ENCODE measurements at places on chromosomes 2 and 18.

GRCh38 chr18:10234912-10235660 lies 219.3 kb upstream of the APCDD1 start:
- DNase-seq, result peak; percentile 80

DNA sequence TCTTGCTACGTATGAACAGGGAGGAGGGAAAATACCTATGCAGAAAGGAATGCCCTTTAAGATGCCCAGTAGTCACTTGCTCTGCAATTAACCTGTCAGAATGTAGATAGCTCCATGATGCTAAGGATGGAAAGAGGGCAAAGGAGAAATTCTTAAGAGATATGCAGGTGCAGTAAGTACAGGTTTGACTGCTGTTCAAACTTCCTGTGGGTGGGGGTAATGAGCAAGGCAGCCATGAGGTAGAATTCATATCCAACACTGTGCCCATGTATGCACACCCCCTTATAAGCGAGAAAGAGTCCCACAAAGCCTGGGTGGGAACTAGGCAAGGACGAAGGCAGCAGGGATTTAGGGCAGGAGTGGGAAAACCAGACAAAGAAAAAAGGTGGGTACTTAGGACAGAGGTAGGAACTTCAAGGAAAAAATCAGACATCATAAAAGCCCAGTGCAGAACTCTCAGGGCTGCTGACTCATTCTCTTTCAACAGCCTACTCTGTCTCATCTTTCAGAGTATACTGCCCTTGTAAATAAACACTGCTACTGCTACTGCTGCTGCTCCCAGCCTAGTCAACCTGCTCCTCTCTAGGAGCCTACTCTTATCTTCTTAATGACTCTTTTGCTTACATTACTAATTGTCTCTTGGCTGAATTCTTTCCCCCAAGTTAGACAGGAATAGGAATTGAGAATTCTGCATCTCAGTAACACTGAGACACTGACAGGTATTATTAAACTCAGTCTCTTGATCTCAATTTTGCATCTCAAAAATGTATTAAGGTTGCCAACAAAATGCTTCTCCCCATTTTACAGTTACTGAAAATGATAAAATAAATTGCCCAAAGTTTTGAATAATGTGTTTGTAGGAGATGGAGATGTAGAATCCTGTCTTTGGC lies 189.0 kb downstream of the PTH2R start:
- DNase-seq, result no peak

- DNase-seq, result no peak
These were observed 12.2 kb upstream of the ARL5A start for GRCh38 chr2:151840216-151841046.

DNA sequence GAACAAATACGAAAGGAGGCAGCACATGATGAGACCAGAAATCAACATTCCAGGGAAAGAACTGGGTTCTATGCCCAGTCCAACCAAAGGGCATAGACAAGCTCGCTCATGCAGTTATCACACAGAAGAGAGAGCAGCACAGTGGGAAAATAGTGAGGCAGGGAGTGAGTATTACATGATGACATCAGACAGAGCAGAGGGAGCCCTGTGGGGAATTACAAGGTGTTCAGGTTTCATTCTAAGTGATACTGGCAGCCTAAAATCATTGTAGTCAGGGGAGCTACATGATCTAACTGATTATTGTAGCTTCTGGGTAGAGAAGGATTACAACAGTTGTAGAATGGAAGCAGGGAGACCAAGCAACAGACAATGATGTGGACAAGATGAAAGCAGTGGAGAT lies 658.5 kb downstream of the ARHGAP15 start:
- no peak for DNase-seq

- DNase-seq, result peak; percentile 61
These were observed 20.7 kb downstream of the B3GNT2 start for GRCh38 chr2:62216616-62217015.

DNA sequence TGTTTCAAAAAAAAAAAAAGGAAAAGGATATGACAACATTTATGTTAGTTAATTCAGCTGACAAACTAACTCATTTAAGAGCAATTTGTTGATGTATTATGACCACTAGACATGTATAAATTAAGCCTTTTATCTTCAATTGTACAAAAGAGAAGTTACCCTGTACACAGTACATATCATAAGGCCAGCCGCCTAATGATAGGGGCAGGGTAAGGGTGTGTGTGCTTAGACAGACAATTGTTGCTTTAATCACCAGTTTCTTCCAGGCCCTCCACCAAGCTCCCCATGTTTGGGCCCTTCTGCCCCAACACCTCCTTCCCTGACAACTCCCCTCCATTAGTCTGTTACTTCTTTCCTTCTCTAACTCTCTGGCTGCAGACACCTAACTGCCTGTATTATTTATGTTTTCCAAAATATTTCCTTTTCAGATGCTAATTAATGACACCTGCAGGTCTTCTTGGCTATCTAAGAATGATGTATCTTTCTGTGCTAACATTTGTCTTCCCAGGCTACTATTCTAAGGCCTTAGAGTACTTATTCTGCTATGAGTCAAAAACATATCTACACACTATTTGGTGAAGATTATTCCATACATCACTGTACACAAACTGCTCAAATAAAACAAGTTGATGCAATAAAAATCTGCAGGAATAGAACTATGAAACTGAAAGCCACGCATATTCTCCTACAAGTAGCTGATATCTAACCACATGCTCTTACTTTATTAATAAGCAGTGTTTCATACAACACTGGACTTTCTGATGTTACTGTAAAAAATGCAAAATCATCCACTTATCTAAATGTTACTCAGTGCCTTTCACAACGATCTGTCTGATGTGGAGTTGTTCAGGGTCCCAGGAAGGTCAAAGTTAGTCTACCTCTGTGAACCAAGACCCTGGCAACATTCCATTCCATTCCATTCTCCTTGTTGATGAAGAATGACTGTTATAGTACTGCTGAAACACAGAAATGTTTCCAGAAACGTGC lies 26.4 kb downstream of the TMEM131 start:
- DNase-seq, result no peak

DNA sequence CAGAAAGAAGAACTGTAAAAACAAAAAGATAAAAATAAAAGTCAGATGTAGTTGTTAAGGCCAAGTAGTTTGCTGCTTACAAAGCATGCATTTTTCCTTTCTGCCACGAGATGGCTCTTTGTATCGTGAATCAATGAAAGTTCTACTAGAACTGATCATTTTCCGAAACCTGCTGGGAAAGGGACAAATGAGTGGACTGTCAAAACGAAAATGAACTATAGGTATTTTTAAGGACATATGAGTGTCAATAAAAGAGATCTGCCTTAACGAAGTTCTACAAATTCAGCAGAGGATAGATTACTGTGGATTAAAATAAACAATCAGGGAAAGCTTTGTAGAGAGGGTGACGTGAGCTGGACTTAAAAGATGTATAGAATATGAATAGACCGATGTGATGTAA lies 15.0 kb upstream of the ELOA2 start:
- DNase-seq, result peak; percentile 11

- no peak for DNase-seq
These were observed 10.0 kb upstream of the DUSP19 start for GRCh38 chr2:183068561-183068960.

DNA sequence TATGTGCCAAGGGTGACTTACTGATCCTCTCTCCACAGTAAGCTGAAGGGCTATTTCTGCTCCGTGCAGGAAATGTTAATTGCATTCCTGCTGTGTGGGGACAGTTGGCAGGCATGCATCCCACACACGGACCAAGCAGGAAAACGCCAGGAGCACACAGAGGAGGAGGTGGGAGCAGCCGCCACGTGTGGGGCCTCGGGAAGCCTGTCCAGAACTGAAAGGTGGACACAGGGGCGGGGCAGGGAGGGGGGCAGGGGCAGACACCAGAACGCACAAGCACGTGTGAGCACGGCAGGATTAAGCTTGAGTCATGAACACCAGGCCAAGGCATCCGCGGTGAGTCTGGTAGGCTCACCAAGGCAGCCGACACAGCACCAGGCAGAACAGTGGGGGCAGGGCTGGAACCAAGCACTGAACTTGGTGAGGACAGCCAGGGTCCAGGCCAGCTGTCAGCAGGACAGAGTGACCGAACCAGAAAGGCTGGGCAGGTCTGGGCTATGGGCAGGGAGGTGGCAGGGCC lies 177.1 kb downstream of the EIPR1 start:
- peak; percentile 4 for DNase-seq

GRCh38 chr2:213243189-213244044 lies 40.8 kb upstream of the SPAG16 start:
- no peak for DNase-seq

- no peak for DNase-seq
These were observed 368.7 kb upstream of the ID2 start for GRCh38 chr2:8312861-8313830.

GRCh38 chr2:17791121-17791816 lies 25.0 kb upstream of the MSGN1 start:
- DNase-seq, result peak; percentile 89

DNA sequence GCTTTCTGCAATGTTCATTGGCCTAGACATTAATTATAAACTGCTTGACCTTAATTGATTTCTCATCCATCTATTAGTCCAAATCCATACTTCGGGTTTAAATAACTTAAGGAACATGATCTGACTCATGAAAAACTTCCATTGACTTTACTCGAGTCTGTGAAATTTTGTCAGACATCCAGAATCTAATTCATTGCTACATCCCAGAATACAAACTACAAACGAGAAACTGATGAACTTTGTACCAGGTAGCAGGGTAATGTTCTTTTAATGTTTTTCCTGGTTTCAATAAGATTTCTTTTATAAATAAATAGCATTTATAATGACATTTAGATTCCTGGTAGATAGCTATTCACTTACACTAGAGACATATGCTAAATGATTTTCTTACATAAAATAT lies 36.0 kb upstream of the IKZF2 start:
- no peak for DNase-seq

- peak; percentile 72 for DNase-seq
These were observed 26.9 kb upstream of the INSIG2 start for GRCh38 chr2:118061135-118061955.

GRCh38 chr18:29147944-29148343 lies 971.0 kb upstream of the CDH2 start:
- peak; percentile 68 for DNase-seq

DNA sequence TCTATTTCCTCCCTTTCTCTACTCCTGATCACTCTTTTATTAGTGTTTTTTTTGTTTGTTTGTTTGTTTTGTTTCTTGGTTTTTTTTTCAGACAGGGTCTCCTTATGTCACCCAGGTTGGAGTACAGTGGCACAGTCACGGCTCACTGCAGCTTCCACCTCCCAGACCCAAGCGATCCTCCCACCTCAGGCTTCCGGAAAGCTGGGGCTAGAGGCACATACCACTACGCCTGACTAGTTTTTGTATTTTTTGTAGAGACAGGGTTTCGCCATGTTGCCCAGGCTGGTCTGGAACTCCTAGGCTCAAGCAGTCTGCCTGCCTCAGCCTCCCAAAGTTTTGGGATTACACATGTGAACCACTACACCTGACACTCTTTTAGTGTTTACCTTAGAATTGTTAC lies 122.3 kb downstream of the ATL2 start:
- no peak for DNase-seq

GRCh38 chr2:113799375-113799774 lies 42.9 kb upstream of the SLC35F5 start:
- no peak for DNase-seq

GRCh38 chr2:237201461-237202287 lies 116.0 kb downstream of the COPS8 start:
- DNase-seq, result no peak

DNA sequence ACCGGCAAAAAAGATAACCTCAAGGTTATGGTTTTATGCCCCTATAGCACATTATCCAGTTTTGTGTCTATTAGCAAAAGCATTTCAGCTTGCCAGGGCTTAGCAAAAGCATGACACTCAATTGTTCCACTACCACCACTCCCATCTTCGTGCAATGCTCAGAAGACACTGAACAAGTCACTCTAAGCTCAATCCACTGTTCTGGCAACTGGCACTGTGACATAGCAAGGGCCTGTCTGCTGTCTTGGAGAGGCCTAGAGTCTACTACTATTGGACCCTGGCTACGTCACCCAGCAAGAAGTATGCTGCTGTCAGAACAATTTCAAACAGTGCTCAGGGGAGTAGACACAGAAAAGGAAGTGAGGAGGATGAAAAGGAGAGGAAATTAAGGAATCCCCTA lies 103.5 kb upstream of the PPP1CB start:
- DNase-seq, result no peak

GRCh38 chr2:61769093-61769675 lies 84.7 kb downstream of the FAM161A start:
- no peak for DNase-seq

GRCh38 chr2:139477618-139478017 lies 697.4 kb upstream of the NXPH2 start:
- DNase-seq, result no peak

- no peak for DNase-seq
These were observed 261.7 kb upstream of the SLC14A2 start for GRCh38 chr18:45353530-45353929.

DNA sequence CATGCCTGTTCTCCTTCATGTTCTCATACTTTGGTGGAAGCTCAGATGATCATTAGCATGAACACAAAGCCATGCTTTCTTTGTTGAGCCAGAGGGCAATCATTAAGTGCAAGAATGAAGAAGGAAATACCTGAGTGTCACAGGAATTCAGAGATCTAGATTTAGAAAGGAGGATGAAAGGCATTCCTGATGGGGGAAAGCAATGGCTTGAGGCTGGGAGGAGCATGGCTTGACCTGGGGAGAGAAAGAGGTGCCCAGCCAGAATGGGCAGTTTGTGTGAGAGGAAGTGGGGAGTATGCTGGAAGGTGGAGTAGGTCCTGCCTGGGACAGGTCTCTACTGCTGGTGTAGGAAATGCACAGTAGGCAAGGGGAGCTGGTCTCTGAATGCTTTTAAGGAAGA lies 35.1 kb downstream of the SLC4A3 start:
- no peak for DNase-seq

DNA sequence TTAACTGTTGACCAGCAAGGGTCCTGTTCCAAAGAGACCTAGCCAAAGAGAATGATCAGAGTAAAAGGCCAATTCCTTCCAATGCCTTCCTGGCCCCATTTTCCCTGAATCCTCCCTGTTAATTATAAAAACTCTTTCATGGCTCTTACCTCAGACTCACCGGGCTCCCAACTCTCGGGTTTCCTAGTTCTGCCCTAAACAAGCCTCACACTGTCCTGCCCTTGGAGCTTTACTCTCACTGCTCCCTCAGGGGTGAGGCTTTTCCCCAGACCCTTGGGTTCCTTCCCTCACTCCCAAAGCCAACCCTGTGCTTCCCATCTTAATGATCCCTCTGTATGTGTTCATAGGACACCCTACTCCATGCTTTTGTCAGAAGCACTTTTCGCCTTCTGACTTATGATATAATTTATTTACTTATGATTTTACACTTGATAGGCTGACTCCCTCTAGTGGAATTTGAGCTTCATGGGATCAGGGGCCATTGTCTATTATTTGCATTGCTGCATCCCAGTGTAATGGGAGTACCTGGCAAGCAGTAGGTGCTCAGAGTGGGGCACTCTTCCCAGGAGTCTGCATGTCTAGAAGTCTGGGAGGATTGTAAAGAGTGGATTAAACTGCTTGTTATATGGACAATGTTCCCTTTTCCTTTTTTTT lies 29.9 kb upstream of the ZNG1B start:
- DNase-seq, result no peak
